Activated naive CD4-positive, alpha-beta T cell treated with anti-CD3 and anti-CD28 coated beads, Interleukin-2, amount 10 ng/mL, durations not matched to agents 5 hours and 36 hours (primary cell): ENCODE measurements at places on chromosomes 2 and 18. TPM values are rescaled to one million over a fixed set of nuclear protein-coding genes. Genes with fewer than 3 reads are reported as not detected.

Gene STK16
- total RNA-seq: 36.1 TPM

Gene R3HDM1
- 44.7 TPM for total RNA-seq

Gene AQP4
- not detected for total RNA-seq

Gene MRPL44
- total RNA-seq: 28.1 TPM

Gene MOGAT1
- not detected for total RNA-seq

Gene RAB6C
- not detected for total RNA-seq

Gene C2orf72
- 0.65 TPM for total RNA-seq

Gene CYP26B1
- total RNA-seq: not detected

Gene DSG4
- total RNA-seq: not detected

Gene GRHL1
- total RNA-seq: 0.48 TPM

Gene LDLRAD4
- total RNA-seq: 28.9 TPM

Gene ABCB11
- total RNA-seq: not detected

Gene B4GALT6
- 0.86 TPM for total RNA-seq

Gene C2orf76
- 4.8 TPM for total RNA-seq

Gene OR6B2
- total RNA-seq: not detected

Gene RAB11FIP5
- total RNA-seq: 6.9 TPM

Gene CROCC2
- not detected for total RNA-seq

Gene MCM6
- 86.4 TPM for total RNA-seq

Gene KCTD18
- total RNA-seq: 17.5 TPM

Gene FAM237A
- total RNA-seq: not detected

Gene FKBP1B
- total RNA-seq: 0.43 TPM

Gene SERPINB11
- total RNA-seq: not detected

Gene SCYGR8
- total RNA-seq: not detected

Gene CDK5R2
- not detected for total RNA-seq

Gene LCT
- total RNA-seq: 0.13 TPM

Gene RNU2-63P
- 13.3 TPM for total RNA-seq

Gene EGR4
- not detected for total RNA-seq

Gene RAB27B
- 3.4 TPM for total RNA-seq

Gene CD207
- total RNA-seq: not detected
